IMR-90 (cell line): ENCODE measurements at places on chromosomes 13 and 19. TPM values are rescaled to one million over a fixed set of nuclear protein-coding genes. Genes with fewer than 3 reads are reported as not detected.

- H3K27me3 ChIP-seq, result no peaks in the 10 kb centered on the region
- peaks cover 37% of the 10 kb centered on the region for H3K4me1 ChIP-seq
- H3K27ac ChIP-seq, result peak overlapping the region; percentile 67
- H3K4me3 ChIP-seq, result no peak overlapping the region
- H3K36me3 ChIP-seq, result peaks cover 3% of the 10 kb centered on the region
These were observed 5.1 kb downstream of the DOT1L start for GRCh38 chr19:2168619-2169424.

GRCh38 chr19:11261971-11262839 is at the start of gene DOCK6:
Gene DOCK6, minus strand, starts transcription at chr19:11262524. Its CDS starts 84 bp downstream, at chr19:11262440.
- H3K27ac ChIP-seq, result peak within 1 kb of the TSS; percentile 66
- no peak for DNase-seq
- H3K36me3 ChIP-seq, result no peaks in the 10 kb centered on the region
- peaks cover 5% of the 10 kb centered on the region for H3K4me1 ChIP-seq
- H3K27me3 ChIP-seq, result no peaks in the 10 kb centered on the region; the same call in 1 of the 2 replicates

GRCh38 chr13:41463838-41464602 is 6.7 kb downstream of the RGCC start:
- no peaks in the 10 kb centered on the region for H3K27me3 ChIP-seq
- peaks cover 21% of the 10 kb centered on the region for H3K4me1 ChIP-seq
- H3K4me3 ChIP-seq, result no peak overlapping the region
- DNase-seq, result no peak
- H3K36me3 ChIP-seq, result peaks cover 69% of the 10 kb centered on the region
- peak overlapping the region; percentile 17 for H3K27ac ChIP-seq

DNA sequence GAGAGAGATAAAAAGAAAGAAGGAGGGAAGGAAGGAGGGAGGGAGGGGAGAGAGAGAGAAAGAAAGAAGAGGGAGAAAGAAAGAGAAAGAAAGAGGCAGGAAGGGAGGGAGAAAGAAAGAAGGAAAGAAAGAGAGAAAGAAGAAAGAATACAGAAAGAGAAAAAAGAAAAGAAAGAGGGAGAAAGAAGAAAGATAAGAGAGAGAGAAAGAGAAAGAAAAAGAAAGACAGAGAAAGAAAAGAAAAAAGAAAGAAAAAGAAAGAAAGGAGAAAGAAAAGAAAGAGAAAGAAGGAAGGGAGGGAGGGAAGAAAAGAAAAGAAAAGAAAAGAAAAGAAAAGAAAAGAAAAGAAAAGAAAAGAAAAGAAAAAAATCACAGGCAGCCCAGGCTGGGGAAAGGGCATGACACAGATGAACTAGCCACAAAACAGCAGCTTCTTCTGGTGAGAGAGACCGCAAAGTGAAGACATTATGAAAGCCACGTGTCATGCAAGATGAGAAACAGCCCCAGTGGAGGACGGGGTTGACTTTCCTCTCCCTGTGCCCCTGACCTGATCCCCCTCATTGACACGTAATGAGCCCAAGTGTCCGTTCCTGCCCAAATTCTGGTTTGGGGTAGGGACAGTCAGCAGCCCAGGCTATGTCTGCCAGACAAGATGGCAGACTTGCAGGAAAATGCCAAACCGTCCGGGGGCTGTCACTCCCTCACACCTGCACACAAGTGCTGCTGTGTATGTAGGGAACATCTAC is 102.1 kb downstream of the INSR start:
- no peak overlapping the region for H3K4me3 ChIP-seq

GRCh38 chr19:30557212-30557611 is 185.0 kb downstream of the ZNF536 start:
- H3K27ac ChIP-seq, result no peak overlapping the region
- no peak overlapping the region for H3K4me3 ChIP-seq
- no peak for DNase-seq
- H3K27me3 ChIP-seq, result no peaks in the 10 kb centered on the region
- no peaks in the 10 kb centered on the region for H3K36me3 ChIP-seq

DNA sequence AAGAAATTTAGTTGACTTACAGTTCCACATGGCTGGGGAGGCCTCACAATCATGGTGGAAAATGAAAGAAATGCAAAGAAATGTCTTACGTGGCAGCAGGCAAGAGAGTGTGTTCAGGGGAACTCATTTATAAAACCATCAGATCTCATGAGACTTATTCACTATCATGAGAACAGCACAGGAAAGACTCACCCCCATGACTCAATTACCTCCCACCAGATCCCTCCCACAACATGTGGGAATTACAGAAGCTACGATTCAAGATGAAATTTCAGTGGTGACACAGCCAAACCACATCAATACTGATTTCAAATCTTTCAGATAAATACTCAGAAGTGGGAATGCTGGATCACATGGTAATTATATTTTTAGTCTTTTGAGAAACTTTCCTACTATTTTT is 1357.9 kb downstream of the SLITRK5 start:
- DNase-seq, result no peak
- no peak overlapping the region for H3K27ac ChIP-seq
- H3K4me3 ChIP-seq, result no peak overlapping the region
- H3K36me3 ChIP-seq, result no peaks in the 10 kb centered on the region
- no peaks in the 10 kb centered on the region for H3K27me3 ChIP-seq

GRCh38 chr13:54607421-54607820 is 1578.8 kb downstream of the OLFM4 start:
- no peaks in the 10 kb centered on the region for H3K36me3 ChIP-seq
- no peak for DNase-seq
- no peaks in the 10 kb centered on the region for H3K4me1 ChIP-seq
- no peak overlapping the region for H3K27ac ChIP-seq
- no peaks in the 10 kb centered on the region for H3K27me3 ChIP-seq

DNA sequence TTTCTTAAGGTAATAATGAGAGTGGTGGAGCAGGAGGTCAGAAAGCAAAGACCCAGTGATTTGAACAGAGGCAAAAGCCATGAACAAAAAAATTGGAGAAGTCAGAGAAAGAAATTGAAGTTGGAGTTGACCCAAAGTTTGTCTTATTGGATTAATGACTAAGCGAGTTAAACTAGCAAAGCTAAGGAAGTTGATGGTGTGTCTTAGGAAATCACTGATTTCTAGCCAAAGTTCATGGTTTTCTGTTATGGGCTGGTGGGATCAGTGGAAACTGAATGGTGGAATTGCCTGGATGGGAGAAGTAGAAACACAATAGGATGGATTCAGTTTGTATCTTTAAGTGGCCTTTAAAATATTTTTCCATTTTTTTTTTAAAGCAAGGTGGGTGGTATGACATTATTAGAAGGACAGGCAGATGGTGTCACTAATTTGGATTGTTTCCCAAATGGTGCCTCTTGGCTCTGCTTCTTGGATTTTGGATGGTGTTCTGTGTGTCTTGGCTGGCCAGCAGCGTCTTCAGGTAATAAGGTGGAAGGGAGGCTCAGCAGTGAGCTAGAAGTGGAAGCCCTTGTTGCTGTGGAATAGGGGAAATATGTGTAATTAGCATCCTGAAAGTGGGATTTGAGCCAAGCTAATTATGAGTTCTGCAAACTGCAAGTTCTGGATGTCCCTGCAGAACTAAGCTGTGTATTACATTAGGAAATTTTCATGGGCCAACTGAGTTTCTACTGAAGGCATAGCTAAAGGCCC is 302.9 kb downstream of the LMO7 start:
- no peaks in the 10 kb centered on the region for H3K36me3 ChIP-seq
- H3K4me3 ChIP-seq, result no peak overlapping the region
- H3K4me1 ChIP-seq, result 0 out of 2 replicates have a peak, but pooled peaks cover 1% of the 10 kb centered on the region
- H3K27ac ChIP-seq, result no peak overlapping the region
- peak; percentile 19 for DNase-seq

GRCh38 chr13:102548811-102549210 is 48.0 kb upstream of the TPP2 start:
- H3K36me3 ChIP-seq, result no peaks in the 10 kb centered on the region
- no peaks in the 10 kb centered on the region for H3K4me1 ChIP-seq
- no peaks in the 10 kb centered on the region; the same call in 1 of the 2 replicates for H3K27me3 ChIP-seq

DNA sequence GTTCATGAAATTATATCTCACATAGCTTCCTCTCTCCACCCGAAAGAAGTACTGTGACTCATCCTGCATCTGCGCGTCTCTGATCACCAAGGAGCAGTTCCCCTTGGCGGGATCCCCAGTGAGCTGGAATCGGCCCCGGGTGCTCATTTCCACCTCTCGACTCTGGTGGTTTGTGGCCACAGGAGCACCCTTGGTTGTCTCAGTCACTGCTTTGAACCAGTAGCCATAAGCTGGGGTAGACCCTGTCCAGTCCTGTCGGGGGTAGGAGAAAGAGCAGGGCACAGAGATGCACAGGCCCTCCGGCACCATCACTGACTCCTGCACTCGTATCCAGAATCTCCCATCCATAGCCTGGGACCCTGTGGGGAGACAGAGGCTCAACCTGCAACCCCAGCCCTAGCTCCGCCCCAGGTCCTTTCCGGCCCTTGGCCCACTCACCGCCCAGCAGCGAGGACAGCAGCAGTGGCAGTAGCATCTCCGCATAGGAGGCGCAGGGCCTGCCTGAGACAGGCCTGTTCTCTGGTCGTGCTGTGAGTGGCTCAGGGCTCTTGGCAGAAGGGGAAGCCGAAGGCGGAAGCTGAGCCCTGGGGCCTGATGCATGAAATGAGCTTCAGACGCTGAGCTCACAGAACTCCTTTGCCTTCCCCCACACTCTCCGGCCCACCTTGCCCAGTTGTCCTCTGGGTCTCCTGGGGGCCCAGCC is at the start of gene SIGLEC10:
Gene SIGLEC10, minus strand, starts transcription at position 536 of the 703 bp plus-strand sequence. Its CDS starts 61 bp downstream, at position 475.
- H3K27me3 ChIP-seq, result no peaks in the 10 kb centered on the region
- H3K36me3 ChIP-seq, result no peaks in the 10 kb centered on the region
- DNase-seq, result no peak
- no peak within 1 kb of the TSS for H3K27ac ChIP-seq

DNA sequence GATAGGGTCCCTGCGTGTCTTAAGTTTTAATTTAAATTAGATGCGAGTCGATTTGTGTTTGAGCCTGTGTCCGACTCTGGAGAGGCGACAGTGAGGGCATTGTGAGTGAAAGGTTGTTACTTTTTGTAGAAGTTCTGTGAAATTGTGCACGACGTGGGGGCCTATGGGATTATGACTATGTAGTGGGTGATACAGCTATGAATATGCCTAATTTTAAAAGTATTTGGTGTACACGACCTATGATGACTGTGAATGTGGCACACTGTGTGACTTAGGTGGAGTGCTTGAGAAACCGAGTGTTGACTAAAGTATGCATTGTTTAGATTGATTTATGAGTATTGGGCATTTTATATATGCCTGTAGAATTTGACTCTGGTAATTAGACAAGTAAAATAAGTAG is 646 bp downstream of the ZNF567 start:
- peak overlapping the region; percentile 75; the same call in 1 of the 2 replicates for H3K27ac ChIP-seq
- peak overlapping the region; percentile 86 for H3K4me3 ChIP-seq
- peaks cover 26% of the 10 kb centered on the region for H3K36me3 ChIP-seq

- H3K4me1 ChIP-seq, result no peaks in the 10 kb centered on the region
- DNase-seq, result no peak
- H3K4me3 ChIP-seq, result no peak overlapping the region
- no peak overlapping the region for H3K27ac ChIP-seq
- no peaks in the 10 kb centered on the region for H3K27me3 ChIP-seq
- H3K36me3 ChIP-seq, result no peaks in the 10 kb centered on the region
These were observed 101.5 kb upstream of the ZNF492 start for GRCh38 chr19:22532388-22533300.

GRCh38 chr19:49614096-49614833 is 23.3 kb downstream of the PRR12 start:
- H3K36me3 ChIP-seq, result peaks cover 42% of the 10 kb centered on the region
- peak overlapping the region; percentile 45 for H3K27ac ChIP-seq
- H3K4me1 ChIP-seq, result peaks cover 16% of the 10 kb centered on the region
- H3K4me3 ChIP-seq, result no peak overlapping the region
- DNase-seq, result peak; percentile 91
- no peaks in the 10 kb centered on the region for H3K27me3 ChIP-seq

GRCh38 chr13:40508127-40508526 is 158.3 kb downstream of the FOXO1 start:
- no peak overlapping the region for H3K27ac ChIP-seq
- no peaks in the 10 kb centered on the region for H3K4me1 ChIP-seq
- DNase-seq, result no peak
- no peaks in the 10 kb centered on the region for H3K36me3 ChIP-seq

GRCh38 chr19:58067240-58067912 is 8.3 kb downstream of the ZNF135 start:
- no peak for DNase-seq
- no peak overlapping the region for H3K4me3 ChIP-seq
- no peak overlapping the region for H3K27ac ChIP-seq
- no peaks in the 10 kb centered on the region for H3K27me3 ChIP-seq
- no peaks in the 10 kb centered on the region for H3K4me1 ChIP-seq

DNA sequence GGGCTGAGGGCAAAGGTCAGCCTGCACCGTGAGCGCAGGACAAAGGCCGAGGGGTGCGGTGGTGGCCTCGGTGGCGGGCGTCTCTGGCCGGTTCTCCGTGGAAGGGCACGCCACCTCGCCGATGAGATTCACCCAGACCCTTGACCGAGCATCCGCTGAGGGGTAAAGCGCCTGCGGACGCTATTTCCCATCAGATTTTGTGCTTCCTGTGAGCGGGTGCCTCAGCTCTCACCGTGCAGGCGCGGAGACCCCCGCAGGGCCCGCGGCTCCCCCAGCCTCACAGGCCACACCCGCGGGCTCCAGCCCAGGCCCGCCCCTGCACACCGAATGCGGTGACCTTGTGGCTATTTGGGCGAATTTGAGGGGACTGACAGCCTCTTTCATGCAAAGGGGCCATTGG is 348.0 kb downstream of the TEX29 start:
- H3K36me3 ChIP-seq, result no peaks in the 10 kb centered on the region
- no peaks in the 10 kb centered on the region for H3K27me3 ChIP-seq
- DNase-seq, result no peak

GRCh38 chr13:28421676-28422410 is 73.1 kb downstream of the FLT1 start:
- no peak overlapping the region for H3K4me3 ChIP-seq
- no peaks in the 10 kb centered on the region for H3K27me3 ChIP-seq
- H3K36me3 ChIP-seq, result no peaks in the 10 kb centered on the region
- H3K27ac ChIP-seq, result no peak overlapping the region
- no peaks in the 10 kb centered on the region; the same call in 1 of the 2 replicates for H3K4me1 ChIP-seq
- DNase-seq, result no peak

DNA sequence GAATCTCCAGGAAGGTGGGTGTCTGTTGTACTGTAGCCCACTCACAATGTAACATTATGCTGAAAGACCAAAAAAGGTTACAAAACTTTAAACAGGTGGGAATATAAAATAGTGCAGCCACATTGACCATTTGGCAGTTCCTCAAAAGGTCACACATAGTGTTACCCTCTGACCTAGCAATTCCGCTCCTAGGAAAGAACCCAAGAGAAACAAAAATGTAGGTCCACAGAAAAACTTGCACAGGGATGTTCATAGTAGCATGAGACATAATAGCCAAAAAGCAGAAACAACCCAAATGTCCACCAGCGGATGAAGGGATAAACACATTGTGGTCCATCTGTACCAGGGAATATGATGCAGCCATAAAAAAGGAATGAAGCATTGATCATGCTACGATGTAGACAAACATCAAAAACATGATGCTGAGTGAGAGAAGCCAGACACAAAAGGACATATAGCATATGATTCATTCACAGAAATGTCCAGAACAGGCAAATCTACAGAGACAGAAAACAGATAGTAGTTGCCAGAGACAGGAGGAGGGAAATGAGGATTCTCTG is 27.9 kb downstream of the CPAMD8 start:
- H3K27me3 ChIP-seq, result no peaks in the 10 kb centered on the region; the same call in 1 of the 2 replicates
- no peaks in the 10 kb centered on the region for H3K4me1 ChIP-seq
- no peak overlapping the region for H3K27ac ChIP-seq

- peak overlapping the region; percentile 40; the same call in 1 of the 2 replicates for H3K27ac ChIP-seq
- no peaks in the 10 kb centered on the region for H3K27me3 ChIP-seq
- H3K36me3 ChIP-seq, result peaks cover under 1% of the 10 kb centered on the region; the same call in 1 of the 2 replicates
- no peak for DNase-seq
These were observed 24.6 kb downstream of the LMO7 start for GRCh38 chr13:75660694-75661093.

Gene AMER2
- polyA plus RNA-seq, result not detected in 2 replicates

Gene KIR2DL1
- polyA plus RNA-seq, result not detected in 2 replicates

Gene KLK14
- polyA plus RNA-seq, result not detected in 2 replicates
